B cell (primary cell): ENCODE measurements at places on chromosomes 2 and 18.

- H3K36me3 ChIP-seq, result no peaks in the 10 kb centered on the region
- no peak overlapping the region for H3K4me3 ChIP-seq
- no peak overlapping the region for H3K27ac ChIP-seq
- H3K27me3 ChIP-seq, result peaks cover 58% of the 10 kb centered on the region
Measured at GRCh38 chr2:119426801-119427395, 4.8 kb upstream of the TMEM37 start.

DNA sequence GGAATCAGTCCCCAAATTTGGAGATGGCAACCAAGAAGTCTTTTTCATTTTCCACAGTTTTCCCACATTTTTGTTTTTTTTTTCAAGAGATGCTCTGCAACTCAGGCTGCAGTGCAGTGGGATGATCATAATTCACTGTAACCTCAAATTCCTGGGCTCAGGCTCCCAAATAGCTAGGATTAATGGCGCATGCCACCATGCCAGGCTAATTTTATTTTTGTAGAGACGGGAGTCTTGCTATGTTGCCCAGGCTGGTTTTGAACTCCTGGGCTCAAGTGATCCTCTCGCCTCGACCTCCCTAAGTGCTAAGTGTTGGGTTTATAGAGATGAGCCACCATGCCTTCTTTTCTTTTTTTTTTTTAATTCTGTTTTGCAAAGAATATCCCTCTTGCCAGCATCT is 35.2 kb downstream of the PCBP1 start:
- no peak for DNase-seq
- H3K4me3 ChIP-seq, result no peak overlapping the region
- peak overlapping the region; percentile 100 for H3K27ac ChIP-seq
- no peaks in the 10 kb centered on the region for H3K36me3 ChIP-seq

DNA sequence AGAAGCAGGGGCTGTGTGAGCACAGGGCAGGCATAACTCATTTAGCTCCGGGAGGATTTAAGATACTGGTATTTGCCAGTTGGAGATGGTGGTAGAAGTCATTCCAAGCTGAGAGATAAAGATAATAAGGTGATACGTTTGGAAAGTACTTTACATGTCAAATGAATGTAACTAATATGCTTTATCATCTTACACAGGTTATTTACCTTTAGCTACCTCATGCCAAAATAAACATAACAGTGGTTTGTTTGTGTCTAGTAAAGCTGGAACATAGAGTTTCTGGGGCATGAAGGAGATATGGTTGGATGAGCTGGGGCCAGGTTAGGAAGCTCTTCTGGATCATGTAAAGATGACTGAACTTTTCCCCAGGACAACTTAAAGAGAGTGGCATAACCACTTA is 126.9 kb upstream of the PIK3C3 start:
- H3K36me3 ChIP-seq, result no peaks in the 10 kb centered on the region
- no peak for DNase-seq
- H3K27ac ChIP-seq, result no peak overlapping the region
- no peaks in the 10 kb centered on the region for H3K4me1 ChIP-seq
- H3K27me3 ChIP-seq, result no peaks in the 10 kb centered on the region

DNA sequence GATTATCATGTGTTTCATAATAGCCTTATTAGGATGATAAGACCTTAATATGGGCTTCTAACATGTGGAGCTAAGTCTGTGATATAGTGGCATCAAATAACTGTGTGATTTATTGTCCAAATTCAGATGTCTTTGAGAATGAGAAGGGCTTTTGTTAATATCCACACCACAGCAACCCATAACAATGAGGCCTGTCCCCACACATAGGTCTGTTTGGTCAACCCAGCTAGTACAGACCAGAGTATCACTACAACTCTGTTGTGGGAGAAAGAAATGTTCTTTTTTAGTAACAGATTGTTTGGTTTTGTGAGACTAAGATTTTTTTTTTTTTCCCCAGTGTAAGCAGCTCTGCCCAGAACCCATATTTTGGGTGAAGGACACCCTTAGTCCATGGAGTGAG is 439.2 kb downstream of the PIK3C3 start:
- no peaks in the 10 kb centered on the region for H3K27me3 ChIP-seq
- no peaks in the 10 kb centered on the region for H3K4me1 ChIP-seq
- no peak for DNase-seq
